ENCODE measurements at places on chromosomes 6 and 20.

DNA sequence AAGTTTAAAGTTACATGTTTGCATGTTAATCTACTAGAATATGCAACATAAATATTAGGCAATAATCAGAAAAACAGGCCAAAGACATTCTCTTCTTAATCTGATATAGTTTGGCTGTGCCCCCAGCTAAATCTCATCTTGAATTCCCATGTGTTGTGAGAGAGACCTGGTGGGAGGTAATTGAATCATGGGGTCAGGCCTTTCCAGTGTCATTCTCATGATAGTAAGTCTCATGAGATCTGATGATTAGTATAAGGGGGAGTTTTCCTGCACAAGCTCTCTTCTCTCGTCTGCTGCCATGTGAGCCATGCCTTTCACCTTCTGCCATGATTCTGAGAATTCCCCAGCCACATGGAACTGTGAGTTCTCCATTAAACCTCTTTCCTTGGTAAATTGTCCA, 1241.7 kb upstream of the ADGRB3 start:
- no peak for DNase-seq

DNA sequence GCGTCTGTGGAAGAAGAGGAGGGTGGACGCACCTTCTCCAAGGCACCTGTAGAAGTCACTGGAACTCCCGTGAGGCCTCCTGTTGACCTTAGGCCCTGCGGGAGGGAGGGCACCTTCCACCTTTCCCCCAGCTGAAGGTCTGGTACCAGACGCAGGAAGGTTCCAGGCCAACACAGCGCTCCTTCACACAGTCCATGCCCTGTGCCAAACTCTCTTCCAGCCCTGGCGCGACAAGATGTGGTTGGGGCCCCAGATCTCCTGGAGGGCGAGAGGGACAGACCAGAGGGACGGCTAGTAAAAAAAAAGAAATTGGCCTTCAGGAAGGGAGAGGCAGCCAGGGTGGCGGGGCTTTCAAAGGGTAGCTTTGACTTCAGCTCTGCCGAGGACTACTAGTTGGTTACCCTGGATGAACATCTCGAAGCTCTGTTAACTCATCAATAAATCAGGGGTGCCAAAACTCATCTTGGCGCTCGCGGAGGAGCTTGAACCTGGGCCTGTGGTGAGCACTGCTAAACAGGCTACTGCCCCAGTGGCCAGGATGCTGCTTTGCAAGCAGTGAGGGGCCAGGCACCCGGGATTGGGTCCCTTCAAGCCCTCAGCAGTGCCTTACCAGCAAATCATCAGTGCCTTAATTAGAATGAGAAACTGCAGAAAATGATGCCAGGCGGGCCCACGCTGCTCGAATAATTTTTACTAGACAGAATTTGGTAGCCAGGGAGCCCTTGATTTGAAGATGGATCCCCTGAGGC, 14.9 kb downstream of the AARS2 start:
- no peak for DNase-seq

DNA sequence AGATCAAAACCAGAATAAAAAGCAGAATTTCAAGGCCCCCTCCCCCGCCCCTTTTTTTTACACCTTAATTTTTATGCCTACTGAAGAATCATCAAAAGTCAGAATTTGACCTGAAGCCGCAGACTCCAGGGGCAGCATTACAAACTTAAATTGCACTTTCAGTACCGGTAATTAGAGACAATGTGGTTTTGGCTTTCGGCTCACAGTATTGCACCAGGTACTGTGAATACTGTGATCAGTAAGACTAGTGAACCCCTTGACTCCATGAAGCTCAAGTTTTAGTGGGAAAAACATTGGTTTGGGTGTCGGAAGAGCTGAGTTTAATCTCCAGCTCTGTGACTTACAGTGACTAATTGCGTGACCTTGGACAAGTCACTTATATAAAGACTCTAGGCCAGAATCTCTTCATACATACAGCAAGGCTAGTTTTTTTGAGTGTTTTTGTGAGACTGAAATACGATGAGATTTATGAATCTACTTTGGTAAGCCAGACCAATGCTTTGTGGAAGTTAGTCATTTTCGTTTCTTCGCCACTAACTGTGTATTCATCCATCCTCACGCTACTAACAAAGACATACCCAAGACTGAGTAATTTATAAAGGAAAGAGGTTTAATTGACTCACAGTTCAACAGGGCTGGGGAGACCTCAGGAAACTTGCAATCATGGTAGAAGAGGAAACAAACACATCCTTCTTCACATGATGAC, 114.7 kb downstream of the SASH1 start:
- DNase-seq: no peak

GRCh38 chr6:64256483-64256882, 620.9 kb downstream of the PHF3 start:
- DNase-seq: no peak

GRCh38 chr6:136720045-136720770, 72.1 kb downstream of the MAP3K5 start:
- no peak for DNase-seq

DNA sequence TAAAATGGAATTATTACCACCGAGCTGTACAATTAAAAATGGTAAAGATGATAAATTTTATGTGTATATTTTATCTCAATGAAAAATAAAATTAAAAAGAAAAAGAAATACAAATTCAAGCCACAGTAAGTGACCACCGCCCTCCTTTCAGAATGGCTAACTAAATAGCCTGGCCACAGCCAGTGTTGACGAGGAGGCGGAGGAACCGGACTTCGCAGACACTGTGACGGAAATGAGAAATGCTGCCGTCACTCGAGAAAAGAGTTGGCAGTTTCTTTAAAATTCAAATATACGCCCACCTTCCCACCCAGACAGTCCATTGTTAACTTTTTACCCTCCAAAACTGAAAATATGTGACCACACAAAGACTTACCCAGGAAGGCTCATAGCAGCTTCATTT, 50.0 kb downstream of the FOXF2 start:
- no peak for DNase-seq

Data from suprapubic skin (tissue), 4 donors.